ENCODE measurements at places on chromosomes 5 and 9.

- no peak for DNase-seq
Measured at GRCh38 chr5:107533910-107534876, 136.5 kb downstream of the EFNA5 start.

DNA sequence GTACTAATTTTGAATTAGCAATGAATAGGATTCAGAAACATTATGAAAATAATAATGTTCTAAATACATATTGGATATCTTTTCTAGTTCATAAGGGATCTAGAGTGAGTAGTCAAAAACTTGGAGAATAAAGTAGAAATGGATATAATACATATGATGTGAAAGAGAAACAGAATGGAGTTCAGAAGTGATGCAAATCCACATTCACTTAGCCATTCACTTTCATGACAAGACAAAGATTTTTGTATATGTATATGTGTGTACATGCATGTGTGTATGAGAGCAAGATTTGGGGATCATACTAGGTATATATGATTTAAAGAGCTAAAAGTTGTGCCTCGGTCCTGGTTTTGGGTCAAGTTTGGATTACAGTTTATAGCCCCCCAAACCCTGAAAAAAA, 34.1 kb downstream of the TMEM252 start:
- DNase-seq, result no peak

DNA sequence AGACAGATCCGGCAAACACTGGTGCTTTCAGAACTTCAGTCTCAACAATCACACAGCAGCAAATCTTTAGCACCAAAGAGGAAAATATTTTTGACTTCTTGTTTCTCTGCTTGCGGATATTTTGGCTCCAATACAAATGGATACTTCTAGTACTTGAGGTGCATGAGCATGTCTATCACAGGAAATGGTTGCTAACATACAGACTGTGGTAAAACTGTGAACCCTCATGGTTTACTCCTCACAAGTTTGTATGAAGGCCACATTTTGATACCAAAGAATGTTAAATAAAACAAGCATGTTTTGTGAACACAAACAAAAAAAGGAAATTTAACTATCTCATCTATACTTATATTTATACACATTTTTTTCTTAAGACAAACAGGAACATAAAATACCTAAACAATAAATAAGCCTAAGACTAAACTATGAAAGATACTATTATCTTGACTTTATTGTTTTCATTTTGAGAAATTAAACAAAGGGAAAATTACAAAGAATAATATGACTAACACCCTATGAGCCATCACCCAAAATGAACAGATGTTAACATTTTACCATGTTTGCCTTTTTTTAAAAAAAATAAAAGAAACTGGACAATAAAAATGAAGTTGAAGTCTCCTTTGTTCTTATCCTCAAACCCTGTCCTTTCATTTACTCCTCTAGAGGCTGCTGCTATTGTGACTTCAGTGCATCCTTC, 135.0 kb upstream of the LHFPL2 start:
- DNase-seq, result no peak

- no peak for DNase-seq
Measured at GRCh38 chr5:21823588-21823987, 1029.6 kb downstream of the CDH12 start.

DNA sequence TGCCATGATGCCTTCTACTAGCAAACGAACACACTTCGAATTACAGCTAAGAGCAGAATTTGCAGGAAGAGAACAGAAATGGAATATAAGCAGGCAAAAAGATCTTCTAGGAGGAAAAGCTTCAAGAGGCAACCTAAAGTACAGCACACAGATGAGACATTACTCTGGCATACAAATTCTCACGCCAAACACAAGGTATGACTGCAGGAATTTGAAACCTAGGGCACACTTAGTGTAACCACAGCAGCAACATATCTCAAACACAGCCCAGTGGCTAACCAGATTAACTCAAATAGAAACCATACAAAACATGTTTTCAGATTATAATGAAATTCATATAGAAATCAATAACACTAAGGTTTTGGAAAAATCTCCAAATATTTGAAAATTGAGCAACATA, 481.0 kb upstream of the RGMB start:
- DNase-seq, result no peak

GRCh38 chr5:136039202-136039601, 10.4 kb downstream of the TGFBI start:
- DNase-seq, result no peak

GRCh38 chr5:178350361-178351220, 118.0 kb upstream of the PHYKPL start:
- DNase-seq, result no peak

DNA sequence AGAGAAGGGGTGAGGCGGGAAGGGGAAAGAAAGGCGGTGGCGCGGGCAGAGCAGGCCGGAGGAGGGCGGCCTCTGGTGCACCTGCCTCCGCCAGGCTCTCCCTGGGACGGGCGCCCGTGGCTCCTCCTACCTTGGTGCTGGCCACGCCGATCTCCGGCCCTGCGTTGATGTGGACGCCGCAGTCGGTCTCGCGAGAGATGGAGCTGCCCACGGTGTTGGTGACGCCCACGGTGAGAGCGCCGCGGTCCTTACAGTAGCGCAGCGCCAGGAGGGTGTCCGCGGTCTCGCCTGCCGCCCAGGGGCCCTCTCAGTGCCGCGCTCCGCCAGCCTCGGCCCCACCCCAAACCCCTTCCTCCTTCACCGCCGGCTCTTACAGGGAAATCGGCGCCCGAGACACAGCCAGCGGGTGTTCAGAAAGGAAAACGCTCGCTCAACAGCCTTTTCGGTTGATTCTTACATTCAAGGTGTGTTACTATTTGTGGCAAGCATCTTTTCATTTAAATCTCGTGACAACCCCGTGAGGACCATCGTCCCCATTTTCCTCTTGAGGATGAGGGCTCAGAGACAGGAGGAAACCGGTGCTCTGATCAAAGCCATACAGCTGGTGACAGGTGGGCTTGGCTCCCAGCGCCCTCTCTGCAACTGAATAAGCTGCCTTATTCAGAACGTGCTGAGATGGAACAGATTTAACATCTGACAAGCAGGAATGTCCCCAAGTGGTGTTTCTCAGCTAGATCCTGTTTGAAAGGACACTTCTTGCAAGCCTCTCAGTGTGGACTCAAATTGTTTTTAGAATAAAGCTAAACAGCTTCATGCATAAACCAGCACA, 22.0 kb upstream of the MAPK9 start:
- DNase-seq, result peak; percentile 88

DNA sequence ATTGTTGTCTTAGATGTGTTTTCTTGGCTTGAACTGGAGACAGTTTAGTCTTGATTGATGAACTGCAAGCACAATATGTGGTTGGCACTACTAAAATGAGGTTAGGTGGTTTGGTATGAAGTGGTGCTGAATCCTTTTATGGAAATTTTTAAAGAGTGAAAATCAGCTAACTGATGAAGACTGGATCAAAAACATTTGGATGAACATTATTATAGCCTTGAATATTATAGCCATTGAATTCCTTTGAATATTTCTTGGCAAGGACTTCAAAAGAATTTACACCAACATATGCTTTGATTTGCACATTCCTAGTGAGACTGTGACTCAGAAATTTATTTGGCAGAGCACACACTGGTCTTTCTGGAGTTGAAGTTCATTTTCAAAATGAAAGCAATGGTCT, 318.3 kb downstream of the CHSY3 start:
- no peak for DNase-seq

DNA sequence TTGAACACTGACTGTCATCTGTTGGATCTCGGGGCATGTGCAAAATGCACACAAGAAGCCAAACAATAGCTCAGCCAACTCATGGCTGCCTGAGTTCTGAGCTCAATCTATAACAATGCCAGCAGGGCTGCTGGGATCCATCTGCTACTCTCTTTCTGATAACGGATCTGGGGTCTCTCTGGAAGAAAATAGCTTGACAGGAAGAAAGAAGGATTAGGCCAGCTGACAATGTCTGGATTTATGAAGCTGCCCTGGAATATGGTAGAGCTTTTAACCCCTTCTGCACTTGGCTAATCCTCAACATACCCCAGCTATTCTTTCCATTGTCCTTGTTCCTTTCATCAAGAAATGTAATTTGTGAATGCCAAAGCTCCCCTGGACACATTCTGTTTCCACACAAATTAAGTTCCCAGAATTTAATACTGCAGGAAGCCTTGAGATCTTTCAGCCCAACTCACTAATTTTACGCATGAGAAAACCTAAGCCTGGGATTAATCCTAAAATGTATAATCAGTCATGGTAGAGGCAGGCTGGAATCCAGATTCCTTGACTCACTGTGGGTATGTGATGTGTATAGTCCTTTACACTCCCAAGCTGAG, 62.7 kb upstream of the PCA3 start:
- no peak for DNase-seq

DNA sequence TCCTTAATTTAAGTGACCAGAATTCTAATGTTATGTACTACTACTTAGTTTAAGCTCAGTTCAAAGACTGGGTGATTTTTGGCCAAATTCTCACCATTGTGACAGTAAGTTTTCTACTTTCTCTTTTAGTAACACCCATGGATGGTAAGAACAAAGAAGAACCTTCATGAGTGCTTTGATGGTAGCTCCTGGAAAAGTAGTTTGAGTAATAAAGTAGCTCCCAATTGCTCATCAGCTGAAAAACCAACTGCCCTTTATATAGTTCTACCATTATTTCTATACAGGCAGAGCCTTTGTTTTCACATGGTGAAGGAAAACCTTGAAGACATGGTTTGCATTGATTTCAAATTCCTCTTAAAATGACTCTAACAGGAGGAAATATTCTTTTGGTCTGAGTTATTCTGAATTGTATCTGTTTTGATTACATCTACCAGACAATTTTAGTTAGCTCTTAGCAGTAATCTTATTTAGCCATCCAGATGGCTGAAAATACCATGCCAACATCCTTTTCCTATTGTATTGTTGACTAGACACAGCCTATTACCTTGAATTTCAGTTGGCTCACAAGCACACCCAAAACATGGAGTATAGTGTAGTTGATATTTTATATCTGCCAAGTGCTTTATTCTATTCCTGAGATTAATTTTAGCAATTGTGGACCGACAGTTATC, 23.7 kb upstream of the STARD4 start:
- DNase-seq, result no peak

- no peak for DNase-seq
Measured at GRCh38 chr5:72270037-72270436, 50.0 kb downstream of the MRPS27 start.

DNA sequence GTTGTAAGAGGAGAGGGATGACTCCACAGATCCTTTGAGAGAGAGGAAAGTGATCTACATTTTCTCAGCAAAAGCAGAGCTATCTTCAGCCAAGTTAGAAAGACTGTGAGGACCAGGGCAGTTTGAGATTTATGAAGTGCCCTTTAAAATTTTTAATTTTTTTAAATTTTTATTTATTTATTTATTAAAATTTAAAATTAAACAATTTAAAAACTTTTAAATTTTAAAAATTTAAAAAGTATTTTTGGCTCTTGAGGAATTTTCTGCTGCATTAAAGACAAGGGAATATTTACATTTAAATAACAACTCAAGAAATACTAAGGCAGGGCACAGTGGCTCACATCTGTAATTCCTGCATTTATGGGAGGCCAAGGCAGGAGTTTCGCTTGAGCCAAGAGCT, 30.4 kb upstream of the OCLN start:
- no peak for DNase-seq

- no peak for DNase-seq
Measured at GRCh38 chr5:149299451-149300054, 27.9 kb downstream of the AFAP1L1 start.

GRCh38 chr5:157290981-157291711, 25.2 kb downstream of the CYFIP2 start:
- DNase-seq, result peak; percentile 68

DNA sequence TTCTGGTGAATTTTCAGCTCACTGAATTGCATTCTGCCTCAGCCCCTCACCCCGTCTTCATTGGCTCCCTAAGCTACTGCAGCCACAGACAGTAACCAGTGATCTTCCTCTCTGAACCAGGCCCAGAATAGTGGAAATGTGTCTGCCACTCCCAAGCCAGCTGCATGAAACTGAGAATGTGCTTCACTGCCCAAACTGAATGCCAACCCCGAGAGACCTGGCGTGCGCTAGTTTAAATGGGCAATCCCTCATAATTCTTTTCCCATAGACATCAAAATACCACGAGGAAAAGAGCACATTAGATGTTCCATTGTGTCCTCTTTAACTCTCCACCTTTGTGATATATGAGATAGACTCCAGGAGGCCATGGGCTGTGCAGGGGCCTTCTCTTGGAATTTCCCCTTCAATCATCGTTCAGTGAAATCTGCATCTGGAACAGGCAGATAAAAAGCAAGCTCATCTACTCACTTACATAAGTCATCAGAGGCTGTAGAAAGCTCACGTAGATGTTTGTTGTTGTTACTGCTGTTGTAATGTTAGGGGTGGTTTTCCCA, 320.2 kb downstream of the NFIB start:
- DNase-seq, result no peak

GRCh38 chr5:30337084-30337573, 856.4 kb upstream of the CDH6 start:
- DNase-seq, result no peak

DNA sequence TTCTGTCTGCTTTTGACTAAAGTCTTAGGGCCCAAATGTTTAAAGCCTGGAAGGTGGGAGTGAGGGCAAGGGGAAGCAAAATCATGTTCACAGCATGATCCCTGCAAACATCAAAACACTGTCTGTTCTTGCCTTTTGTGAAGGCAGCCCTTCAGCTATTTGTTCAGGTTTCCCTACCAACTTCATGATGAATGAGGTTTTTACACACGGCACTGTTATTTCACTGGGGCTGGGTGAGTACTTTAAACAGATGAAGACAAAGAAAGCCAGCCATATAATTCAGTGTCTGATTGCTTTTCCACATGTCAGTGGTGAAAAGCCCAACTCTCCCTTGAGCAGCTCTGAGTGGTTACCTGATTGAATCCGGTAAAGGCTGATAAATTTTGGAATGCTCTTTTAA, 224.7 kb upstream of the GRAMD2B start:
- DNase-seq, result no peak

DNA sequence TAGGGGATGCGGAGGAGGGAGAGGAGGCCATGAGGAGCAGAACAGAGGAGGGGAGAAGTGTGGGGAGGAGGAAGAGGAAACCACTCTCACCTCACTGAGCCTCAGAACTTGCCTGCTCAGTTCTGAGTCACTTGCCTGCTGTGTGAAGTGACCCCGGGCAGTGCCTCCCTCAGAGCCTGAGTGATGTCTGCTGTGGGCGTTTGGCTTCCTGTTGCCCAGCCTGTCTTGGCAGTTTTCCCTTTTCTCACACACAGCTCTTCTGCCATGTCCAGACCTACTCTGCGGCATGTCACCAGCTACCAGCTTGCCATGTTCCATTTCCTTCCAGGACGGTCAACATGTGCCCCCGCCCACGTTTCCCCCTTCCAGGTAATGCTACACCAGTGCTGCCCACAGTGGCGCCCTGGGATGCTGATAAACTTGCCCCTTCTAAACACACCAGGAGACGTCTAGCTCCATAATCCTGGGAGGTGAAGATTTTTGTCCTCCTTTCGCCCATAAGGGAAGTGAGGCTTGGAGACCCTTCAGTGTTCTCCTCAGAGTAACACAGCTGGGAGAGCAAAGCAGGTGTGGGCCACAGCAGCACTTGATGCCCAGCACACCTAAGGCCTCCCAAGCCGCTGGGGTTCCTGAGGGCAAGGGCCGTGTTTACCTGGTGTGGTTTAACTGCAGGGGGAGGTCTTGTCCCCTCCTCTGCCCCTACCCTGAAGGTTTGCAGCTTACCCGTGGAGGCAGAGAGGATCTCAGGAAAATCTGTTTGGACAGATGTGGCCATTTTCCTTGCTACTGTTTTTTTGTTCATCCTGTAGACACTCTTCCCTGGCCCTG, 63.8 kb upstream of the RNF130 start:
- peak; percentile 59 for DNase-seq

- DNase-seq, result no peak
Measured at GRCh38 chr5:158987231-158987630, 112.5 kb downstream of the EBF1 start.
